Kidney capillary endothelial cell (primary cell): ENCODE measurements at places on chromosomes 7 and 10.

GRCh38 chr10:67669978-67670377, 26.0 kb downstream of the CTNNA3 start:
- DNase-seq, result no peak

- DNase-seq, result no peak
Measured at GRCh38 chr7:40883826-40884225, 749.0 kb downstream of the SUGCT start.

DNA sequence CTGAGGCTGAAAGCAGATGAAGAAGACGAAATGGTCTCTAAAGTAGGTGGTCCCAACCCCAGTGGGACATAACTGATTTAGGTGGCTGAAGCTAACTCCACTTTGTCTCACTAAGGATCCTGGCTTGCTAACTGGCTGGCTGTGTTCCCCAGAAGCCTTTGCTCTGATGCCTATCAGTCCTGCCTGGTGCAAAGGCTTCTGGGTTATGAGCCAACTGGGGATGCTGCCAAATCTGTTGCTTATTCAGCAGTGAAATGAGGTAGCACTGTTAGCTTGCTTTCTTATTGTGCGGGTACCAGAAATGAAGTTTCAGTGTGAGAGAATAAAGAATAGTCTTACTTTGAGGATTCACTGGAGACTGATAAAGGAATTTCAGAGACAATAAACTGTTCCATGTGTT, 18.1 kb downstream of the PRKG1 start:
- no peak for DNase-seq

DNA sequence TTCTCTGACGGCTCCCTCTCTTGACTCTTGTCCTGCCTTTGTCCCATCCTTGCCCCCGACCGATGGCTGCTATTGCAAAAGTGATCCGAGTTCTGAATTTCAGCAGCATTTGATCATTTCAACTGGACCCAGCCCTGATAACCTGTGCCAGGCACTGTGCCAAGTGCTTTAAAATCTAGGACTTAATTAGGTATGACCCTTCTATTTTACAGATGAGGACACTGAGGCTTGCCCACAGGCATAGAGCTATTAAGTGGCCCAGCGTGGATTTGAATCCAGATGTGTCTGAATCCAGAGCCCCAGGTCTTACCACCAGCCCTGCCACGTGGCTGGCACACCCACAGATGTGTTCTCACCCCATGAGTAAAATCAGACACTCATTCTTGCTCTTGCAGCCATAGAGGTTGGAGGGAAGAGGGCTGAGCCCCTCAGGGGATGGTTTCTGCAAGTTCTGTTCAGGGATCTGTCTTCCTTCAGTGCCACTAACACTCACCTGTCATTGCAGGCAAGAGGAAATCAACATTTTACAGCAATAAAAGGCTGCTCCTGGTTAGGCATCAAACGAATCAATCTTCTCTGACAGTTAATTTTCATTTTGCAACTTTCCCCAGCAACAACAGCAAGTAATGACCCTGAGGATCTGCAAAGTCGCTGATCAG, 101.2 kb downstream of the GRID1 start:
- no peak for DNase-seq

DNA sequence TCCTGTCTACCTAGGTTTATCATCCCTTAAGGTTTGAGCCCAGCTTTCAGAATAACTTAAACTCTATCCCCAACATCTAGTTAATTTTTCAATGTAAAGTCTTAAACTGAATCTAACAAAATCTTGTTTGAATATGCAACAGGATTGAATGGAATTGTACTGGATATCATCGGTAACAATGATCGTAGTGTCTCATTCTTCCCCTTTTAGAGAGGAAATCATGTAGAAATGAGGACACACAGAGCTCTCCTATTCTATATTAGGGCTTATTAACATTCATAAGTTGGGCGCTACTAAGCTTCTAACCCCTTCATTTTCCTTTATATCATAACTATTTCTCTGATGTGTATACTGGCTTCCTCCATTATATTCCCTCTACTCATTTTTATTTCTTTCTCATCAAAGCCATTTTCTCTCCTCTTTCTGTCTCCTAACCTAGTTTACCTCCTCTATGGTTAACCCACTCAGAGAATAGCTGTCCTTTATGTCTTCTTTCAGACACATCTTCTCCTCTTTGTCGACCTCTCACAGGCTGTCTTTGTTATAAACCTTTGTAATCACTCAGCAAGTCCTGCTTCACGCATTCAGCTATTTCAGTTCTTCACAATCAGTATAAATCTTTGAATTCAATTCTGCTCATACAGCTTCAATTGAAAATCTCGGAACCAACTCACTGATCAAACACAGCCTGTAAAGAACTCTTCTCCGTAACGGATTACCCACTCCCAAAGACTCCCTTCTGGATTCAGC, 1019.0 kb upstream of the C7orf33 start:
- no peak for DNase-seq

- DNase-seq, result no peak
Measured at GRCh38 chr10:132541601-132542011, 4.0 kb downstream of the INPP5A start.
